ENCODE measurements at places on chromosomes 4 and X.

- DNase-seq: no peak
These were observed 29.9 kb upstream of the HTRA3 start for GRCh38 chr4:8239661-8240060.

GRCh38 chr4:165464813-165465381 is 86.1 kb downstream of the CPE start:
- no peak for DNase-seq

DNA sequence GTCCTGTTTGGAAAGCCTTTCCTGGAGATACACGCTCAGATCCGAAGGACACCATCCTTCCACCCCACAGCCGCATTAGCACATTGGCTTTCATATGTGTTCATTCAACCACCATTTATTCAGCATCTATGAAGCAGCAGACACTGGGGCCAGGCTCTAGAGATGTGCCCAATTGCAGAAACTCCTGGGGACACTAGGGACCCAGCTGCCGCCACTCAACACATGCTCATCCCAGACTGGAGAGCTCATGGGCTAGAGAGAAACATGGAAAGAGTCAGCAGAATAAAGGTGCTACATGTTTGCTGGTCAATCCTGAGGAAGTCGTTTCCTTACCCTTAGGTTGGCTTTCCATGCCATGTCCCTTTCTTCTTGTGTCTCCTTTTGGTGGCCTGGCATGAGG is 7.6 kb downstream of the CTAG1A start:
- no peak for DNase-seq

DNA sequence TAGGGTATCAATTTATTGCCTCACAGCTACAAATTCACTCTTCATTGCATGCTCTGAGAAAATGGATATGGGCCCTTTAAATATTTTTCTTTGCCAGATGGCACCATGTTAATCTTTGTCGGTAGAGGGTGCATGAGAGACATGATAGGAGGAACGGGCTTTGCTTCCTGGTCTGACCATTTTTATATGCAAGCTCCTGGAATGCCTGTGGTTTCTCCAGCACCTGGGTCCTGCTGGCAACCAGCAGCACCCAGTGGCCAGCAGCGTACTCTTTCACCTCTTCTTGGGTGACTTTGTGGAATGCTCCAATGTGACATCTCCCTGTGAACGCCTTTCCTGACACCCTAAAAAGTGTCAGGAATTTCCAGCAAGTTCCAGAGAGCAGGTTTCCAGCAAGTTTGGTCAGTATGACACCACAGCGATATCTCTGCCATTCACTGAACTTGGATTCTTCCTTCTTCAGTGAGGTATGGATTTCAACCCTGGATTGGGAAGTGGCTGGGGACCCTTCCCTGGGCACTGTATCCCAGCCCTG is 140.3 kb upstream of the PGRMC2 start:
- DNase-seq: peak; percentile 69

GRCh38 chr4:22962295-22962694 is 269.6 kb downstream of the GBA3 start:
- no peak for DNase-seq

DNA sequence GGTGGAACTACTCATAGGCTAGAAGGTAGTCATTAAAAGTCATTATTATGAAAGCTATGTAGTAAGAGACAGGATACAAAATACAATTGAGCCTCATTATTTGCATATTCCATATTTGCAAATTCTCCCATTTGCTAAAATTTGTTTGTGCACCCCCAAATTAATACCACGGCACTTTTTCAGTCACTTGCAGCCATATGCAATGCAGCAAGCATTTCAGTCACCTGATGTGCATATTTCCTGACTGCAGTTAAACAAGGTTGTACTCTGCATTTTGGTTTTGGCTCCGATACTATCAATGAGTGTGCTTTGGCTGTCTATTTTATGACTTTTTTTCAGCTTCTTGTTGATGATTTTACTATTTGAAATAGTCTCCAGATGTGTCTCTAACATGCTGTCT is 62.9 kb downstream of the ZNF330 start:
- DNase-seq: no peak

DNA sequence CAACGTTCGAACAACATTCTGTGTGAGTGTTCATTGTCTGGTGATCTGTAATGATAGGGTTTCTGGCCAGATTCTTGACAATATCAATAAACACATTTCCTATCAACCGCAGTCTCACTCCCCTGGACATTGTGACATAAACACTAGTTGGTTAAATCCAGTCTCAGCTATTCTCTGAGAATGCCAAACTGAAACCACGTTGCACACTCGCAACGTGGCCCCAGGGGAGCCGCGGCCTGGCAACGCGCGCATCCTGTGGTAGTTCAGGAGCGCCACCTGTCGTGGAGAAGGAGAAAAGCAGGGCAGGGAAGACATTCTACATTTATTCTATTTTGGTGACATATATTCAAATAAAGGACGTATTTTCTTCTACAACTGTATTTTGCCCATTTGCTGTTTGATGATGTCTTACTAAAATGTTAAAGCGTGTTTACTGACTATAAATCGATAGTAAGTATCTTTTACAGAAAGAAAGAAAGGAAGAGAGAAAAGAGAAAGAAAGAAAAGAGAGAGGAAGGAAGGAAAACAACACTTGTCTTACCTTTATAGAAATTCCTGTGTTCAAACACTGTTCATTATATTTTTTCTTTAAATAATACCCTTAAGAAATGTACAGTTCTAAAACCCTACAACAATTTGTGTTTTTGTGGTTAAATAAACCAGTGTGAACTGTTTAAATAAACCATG is 738.3 kb upstream of the FRG1 start:
- DNase-seq: peak; percentile 2

DNA sequence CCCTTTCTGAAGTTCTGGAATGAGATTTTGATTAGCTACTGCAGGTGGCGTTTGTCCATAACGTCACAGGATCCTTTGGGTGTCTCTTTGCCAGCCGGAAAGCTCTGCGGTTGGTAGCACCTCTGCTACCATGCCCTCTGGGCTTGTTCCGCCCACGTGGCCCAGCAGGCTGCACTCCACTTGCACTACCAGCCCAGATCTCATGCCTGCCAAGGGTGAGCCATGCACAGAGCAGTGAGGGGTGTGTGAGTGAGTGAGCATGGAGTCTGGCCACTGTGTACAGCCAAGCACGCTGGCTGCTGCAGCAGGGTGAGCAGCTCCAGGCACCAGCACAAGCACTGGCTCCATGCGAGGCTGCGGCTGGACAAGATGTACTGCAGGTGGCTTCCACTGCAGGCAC is 6.6 kb upstream of the HNRNPD start:
- DNase-seq: no peak

- peak; percentile 34 for DNase-seq
These were observed 535.5 kb downstream of the MID1IP1 start for GRCh38 chrX:39336671-39337311.

- DNase-seq: no peak
These were observed at the start of gene LONRF3 for GRCh38 chrX:118974088-118974907. Gene LONRF3, plus strand, starts transcription at chrX:118974618. Its CDS starts 163 bp downstream, at chrX:118974781.

DNA sequence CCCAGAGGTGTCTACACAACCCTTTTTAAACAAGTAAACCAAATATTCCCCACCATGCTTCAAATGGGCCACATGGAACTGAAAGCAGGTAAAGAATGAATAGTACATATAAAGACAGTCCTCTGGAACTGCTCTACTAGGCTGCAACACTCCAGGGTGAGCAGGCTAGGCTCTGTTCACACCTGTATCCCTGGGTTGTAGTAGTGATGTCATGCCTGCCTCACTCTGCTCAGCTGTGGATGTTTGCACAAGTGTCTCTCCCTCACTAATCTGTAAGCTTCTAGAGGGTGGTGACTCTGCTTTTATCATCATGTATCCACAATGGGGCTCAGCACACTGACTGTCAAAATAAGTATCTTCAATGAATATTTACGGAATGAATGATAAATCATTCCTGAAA is 20.4 kb downstream of the LEF1 start:
- no peak for DNase-seq

- no peak for DNase-seq
These were observed 39.0 kb downstream of the GUCY1A1 start for GRCh38 chr4:155705664-155706063.

GRCh38 chr4:47104986-47105385 is 73.6 kb downstream of the GABRB1 start:
- no peak for DNase-seq

DNA sequence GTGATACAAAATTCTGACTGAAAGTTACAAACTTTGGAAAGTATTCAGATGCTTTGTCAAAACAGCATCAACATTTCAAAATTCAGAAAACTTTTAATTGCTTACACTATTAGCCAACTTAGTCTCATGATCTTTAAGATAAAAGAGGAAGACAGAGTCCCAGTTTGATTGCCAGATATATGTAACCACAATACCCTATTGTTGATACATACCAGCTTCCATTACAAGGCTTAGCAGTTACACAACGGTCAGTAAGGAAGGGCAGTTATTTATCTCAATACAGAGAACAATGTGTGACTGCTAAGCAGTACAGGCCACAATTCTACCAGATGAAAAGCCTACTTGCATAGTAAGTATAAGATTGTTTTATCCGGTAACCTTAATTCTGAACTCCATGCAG is 138.4 kb downstream of the SPANXN3 start:
- DNase-seq: no peak

GRCh38 chrX:138908577-138908976 is 197.1 kb upstream of the FGF13 start:
- no peak for DNase-seq

DNA sequence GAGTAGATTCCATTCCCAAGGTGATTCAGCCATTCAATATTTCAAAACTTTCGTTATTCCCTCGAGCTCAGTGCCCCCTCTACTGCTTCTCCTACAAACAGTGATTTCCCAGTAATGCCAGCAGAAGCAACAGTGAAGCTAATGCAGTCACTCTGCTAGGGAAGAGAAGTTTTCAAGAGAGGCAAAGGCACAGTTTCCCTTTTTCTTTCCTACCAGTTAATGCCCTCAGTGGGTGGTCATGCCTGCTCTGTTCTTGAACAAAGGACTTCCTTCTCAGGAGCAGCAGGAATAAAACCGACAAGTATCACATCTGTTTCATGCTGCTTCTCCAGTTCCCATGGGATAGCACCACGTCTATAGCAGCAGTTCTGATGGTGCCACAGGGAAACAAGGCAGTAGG is 317.2 kb downstream of the TENM3 start:
- no peak for DNase-seq

DNA sequence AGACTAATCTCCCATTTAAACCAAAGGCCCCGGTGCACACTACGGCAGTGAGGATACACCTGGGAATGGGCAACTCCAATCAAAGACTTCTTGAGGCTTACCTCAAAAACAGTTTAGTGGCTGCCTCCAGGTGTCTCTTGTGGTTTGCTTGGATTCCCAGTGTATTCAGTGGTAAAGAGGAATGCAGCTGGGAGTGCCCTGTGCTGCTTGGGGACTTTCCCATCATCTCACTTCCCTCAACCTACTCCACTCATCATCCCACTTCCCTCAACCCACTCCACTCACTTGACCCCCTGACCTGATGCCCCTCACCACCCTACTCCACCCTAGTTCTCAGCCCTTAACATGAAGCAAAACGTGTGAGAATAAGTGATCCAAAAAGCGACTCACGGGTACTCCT is 177.3 kb upstream of the ETNPPL start:
- no peak for DNase-seq

- DNase-seq: no peak
These were observed 92.3 kb downstream of the PRDM5 start for GRCh38 chr4:120830204-120830603.

DNA sequence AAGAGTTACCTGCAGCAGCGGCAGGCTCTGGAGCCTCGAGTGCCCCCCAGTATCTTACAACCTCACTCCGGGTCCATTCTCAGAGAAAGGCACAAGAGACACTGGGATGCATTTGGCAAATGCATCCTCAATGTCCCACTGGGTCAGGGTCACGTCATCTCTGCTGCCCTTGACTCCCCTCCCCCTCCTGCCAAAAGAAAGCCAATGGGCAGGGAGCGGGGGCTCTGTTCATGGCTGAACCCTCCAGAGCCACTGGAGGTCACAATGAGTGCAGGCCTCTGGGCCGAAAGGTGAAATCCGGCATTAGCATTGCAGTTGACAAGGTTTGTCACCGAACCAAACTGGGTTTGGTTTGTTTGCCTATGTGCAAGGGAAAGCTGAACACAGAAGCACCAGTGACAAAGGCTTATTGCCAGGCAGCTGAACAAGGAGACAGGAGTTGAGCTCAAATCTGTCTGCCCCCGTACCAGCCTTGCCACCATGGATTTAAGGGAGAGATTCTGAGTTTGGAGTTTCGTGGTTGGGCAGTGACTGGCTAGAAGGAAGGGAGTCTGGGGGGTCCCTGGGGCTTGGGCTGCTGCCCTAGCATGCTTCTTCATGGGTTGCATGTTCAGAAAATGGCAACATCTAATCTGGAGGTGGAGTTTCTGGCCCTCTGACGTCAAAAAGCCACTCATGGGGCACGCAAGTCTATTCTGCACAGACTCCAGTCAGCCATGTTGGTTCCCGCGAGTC is 64.3 kb downstream of the HTRA3 start:
- DNase-seq: no peak

DNA sequence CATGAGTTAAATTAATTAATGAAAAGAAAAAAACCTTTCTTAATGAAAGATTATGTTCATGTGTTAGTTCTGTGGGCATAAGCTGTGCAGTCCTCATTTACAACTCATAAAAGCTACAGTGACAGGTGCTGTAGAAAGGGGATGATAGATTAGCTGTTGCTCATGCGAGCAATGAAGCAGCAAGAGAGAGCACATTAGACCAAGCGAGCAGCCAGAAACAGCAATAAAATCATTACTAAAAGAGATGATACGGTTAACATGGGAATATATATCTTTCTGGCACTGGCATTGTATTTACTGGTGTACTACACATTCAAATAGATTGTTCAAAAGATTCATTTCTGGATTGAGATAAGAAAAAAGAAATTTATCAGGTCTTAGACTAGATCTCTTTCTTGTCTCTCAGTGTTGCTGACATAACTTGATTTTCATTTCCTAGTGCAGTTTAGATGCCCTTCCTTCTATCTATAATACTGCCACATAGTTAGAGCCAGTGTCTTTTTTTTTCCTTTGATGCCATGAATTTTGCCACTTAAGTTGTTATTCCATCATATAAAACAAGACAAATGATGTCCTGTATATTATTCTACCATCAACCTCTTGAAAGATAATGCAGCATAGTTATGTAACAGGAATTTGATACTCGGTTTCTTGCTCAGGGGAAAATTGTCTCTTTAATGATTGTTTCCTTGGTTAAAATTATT is 164.6 kb downstream of the BANK1 start:
- DNase-seq: peak; percentile 22

- no peak for DNase-seq
These were observed 199.7 kb downstream of the SLC4A4 start for GRCh38 chr4:71538528-71538927.

GRCh38 chrX:135476378-135476777 is 44.1 kb upstream of the INTS6L start:
- DNase-seq: no peak
